Ascending aorta (tissue), 2 donors: ENCODE measurements at places on chromosomes 2 and 18. TPM values are rescaled to one million over a fixed set of nuclear protein-coding genes. Genes with fewer than 3 reads are reported as not detected.

DNA sequence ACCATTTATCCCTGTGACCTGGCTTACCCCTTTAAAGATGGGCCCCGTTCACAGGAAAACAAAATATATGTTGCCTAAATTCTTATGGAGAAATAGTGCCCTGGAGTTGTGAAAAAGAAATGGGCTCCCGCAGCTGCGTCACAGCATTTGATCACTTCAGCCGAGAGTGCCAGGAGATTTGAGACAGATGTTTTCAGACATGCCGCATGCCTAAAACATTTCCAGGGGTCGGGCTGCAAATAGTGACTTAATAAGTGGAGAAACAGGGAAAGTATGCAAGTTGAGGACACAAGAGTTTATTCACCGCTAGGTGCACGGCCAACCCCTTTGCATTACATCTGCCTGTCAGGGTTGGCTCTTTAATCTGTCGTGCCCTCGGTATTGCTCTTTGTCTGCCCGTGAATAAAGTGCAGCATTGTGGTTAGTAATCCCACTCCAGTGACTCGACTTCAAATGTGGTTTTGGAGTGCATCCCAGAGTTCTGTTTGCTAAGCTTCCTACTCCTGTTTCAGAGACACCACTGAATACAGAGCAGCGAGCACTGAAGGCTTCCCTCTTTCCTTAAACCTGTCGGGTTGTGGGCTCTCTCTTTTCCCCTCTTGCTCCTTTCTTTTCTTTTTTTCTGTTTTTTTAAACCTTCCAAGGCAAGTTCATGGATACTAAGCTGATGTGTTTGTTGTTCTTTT is 187.5 kb downstream of the LTBP1 start:
- H3K36me3 ChIP-seq, result no peaks in the 10 kb centered on the region
- no peaks in the 10 kb centered on the region for H3K27me3 ChIP-seq
- H3K4me1 ChIP-seq, result peaks cover 38% of the 10 kb centered on the region
- peak overlapping the region; percentile 62 for H3K4me3 ChIP-seq
- H3K27ac ChIP-seq, result peak overlapping the region; percentile 88

ANTXR1 gene
- 90.3 TPM for total RNA-seq

TSPYL6 gene
- not detected for total RNA-seq

SERPINB12 gene
- 0.32 TPM for total RNA-seq

LIMS4 gene
- 21.2 TPM for total RNA-seq

- no peak for DNase-seq
- no peaks in the 10 kb centered on the region for H3K27me3 ChIP-seq
- no peak overlapping the region for H3K27ac ChIP-seq
- no peak overlapping the region for H3K4me3 ChIP-seq
Measured at GRCh38 chr18:59704146-59704545, 6.9 kb upstream of the CCBE1 start.

NEB gene
- 0.53 TPM for total RNA-seq

GRCh38 chr2:96788442-96789244 is 27.4 kb upstream of the CNNM3 start:
- H3K4me1 ChIP-seq, result peaks cover 21% of the 10 kb centered on the region
- peak; percentile 39 for DNase-seq
- H3K4me3 ChIP-seq, result peak overlapping the region; percentile 9
- no peaks in the 10 kb centered on the region for H3K27me3 ChIP-seq

ITPRIPL1 gene
- 14.5 TPM for total RNA-seq

ITM2C gene
- 84.9 TPM for total RNA-seq

GRCh38 chr2:239145106-239145505 is 255.7 kb downstream of the HDAC4 start:
- H3K36me3 ChIP-seq, result peaks cover 22% of the 10 kb centered on the region
- no peaks in the 10 kb centered on the region for H3K27me3 ChIP-seq
- DNase-seq, result no peak

PLB1 gene
- 9.7 TPM for total RNA-seq

- no peaks in the 10 kb centered on the region for H3K36me3 ChIP-seq
Measured at GRCh38 chr2:224442071-224442967, 40.4 kb upstream of the FAM124B start.

DNA sequence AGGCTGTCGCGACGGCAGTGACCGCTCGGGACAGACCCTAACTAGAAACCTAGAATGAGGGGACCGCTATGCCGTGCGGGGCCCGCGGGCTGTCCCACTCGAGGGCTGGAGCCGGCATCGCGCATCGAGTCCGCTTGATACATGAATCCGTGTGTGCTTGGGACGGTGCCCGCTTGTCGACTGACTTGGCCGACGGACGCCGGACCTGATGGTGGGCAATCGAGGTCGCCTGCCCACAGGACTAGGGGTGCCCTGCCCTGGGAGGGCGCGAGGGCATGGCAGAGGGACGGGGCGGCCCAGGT is 749 bp upstream of the PTMA start:
- H3K27ac ChIP-seq, result peak overlapping the region; percentile 100
- H3K4me1 ChIP-seq, result peaks cover 25% of the 10 kb centered on the region

DNA sequence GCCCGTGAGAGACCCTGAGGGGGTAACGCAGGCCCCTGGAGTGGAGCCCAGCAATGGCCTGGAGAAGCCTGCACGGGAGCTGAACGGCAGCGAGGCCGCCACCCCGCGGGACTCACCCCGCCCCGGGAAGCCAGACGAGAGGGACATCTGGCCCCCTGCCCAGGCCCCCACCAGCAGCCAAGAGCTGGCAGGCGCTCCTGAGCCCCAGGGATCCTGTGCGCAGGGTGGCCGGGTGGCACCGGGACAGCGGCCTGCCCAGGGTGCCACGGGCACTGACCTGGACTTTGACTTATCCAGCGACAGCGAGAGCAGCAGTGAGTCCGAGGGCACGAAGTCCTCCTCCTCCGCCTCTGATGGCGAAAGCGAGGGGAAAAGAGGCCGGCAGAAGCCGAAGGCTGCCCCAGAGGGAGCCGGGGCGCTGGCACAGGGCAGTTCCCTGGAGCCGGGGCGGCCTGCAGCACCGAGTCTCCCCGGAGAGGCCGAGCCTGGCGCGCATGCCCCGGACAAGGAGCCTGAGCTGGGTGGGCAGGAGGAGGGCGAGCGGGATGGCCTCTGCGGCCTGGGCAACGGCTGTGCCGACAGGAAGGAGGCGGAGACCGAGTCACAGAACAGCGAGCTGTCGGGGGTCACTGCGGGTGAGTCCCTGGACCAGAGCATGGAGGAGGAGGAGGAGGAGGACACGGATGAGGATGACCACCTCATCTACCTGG is 35.1 kb downstream of the CTDP1 start:
- no peak for DNase-seq
- no peaks in the 10 kb centered on the region for H3K27me3 ChIP-seq
- no peak overlapping the region for H3K4me3 ChIP-seq
- no peaks in the 10 kb centered on the region for H3K4me1 ChIP-seq
- H3K36me3 ChIP-seq, result peaks cover 88% of the 10 kb centered on the region
- H3K27ac ChIP-seq, result no peak overlapping the region

GRCh38 chr2:68727683-68728375 is 6.8 kb upstream of the ARHGAP25 start:
- no peak overlapping the region for H3K4me3 ChIP-seq
- no peak overlapping the region for H3K27ac ChIP-seq
- no peak for DNase-seq
- no peaks in the 10 kb centered on the region for H3K36me3 ChIP-seq
- no peaks in the 10 kb centered on the region for H3K27me3 ChIP-seq

DNA sequence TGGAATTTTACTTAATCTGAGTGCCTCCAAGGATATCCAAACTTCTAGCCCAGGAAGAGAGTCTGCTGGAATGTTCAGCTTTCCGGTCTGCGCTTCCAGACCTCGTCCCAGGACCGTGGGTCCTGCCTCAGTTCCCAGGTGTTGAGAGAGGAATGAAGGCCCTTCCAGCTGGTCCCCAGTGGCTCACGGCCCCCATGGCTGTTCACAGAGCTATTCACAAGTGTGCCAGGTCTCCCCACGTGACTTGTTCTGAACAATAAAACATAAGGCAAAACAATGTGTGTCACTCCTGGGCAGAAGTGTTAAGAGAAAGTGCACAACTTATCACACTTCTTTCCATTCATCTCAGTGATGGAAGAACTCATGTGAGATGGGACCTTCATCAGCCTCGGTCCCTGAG is 20.1 kb upstream of the TEX51 start:
- H3K27me3 ChIP-seq, result no peaks in the 10 kb centered on the region
- no peaks in the 10 kb centered on the region for H3K36me3 ChIP-seq
- no peak overlapping the region for H3K4me3 ChIP-seq
- H3K27ac ChIP-seq, result no peak overlapping the region
- H3K4me1 ChIP-seq, result no peaks in the 10 kb centered on the region

DNA sequence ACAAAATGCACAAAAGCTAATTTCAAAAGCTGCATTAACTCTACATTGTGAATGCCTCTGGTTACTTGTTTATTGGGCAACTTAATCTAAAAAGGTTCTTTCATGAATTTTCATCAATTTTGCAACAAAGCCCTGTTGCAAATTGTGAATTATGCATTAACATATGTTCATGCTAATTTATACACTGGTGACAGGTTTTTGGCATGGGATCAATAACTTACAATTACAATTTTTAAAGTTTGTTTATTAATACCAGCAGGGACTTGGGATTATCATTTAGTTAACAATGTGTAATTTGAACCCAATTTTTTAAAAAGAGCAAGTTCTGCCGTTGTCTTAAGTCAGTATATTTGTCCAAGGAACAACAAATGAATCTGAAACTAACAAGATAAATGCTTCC is 183.6 kb downstream of the DCC start:
- no peaks in the 10 kb centered on the region for H3K4me1 ChIP-seq
- H3K27ac ChIP-seq, result no peak overlapping the region
- no peak overlapping the region for H3K4me3 ChIP-seq
- H3K27me3 ChIP-seq, result no peaks in the 10 kb centered on the region
- H3K36me3 ChIP-seq, result no peaks in the 10 kb centered on the region

- no peaks in the 10 kb centered on the region for H3K27me3 ChIP-seq
- H3K4me1 ChIP-seq, result no peaks in the 10 kb centered on the region
- no peaks in the 10 kb centered on the region for H3K36me3 ChIP-seq
- no peak for DNase-seq
Measured at GRCh38 chr2:95300450-95300849, 3.3 kb downstream of the KCNIP3 start.

GRCh38 chr18:77054606-77055428 is 77.8 kb downstream of the MBP start:
- no peaks in the 10 kb centered on the region for H3K27me3 ChIP-seq
- peak; percentile 69 for DNase-seq
- peaks cover 3% of the 10 kb centered on the region for H3K4me1 ChIP-seq
- peak overlapping the region; percentile 66 for H3K27ac ChIP-seq
- H3K4me3 ChIP-seq, result no peak overlapping the region

SLC23A3 gene
- 14.2 TPM for total RNA-seq

ECEL1 gene
- total RNA-seq, result 14.9 TPM

GRCh38 chr2:100670232-100670631 is 107.4 kb downstream of the PDCL3 start:
- no peaks in the 10 kb centered on the region for H3K36me3 ChIP-seq
- DNase-seq, result no peak
- no peak overlapping the region for H3K27ac ChIP-seq
- H3K4me1 ChIP-seq, result no peaks in the 10 kb centered on the region
- no peak overlapping the region for H3K4me3 ChIP-seq
- H3K27me3 ChIP-seq, result no peaks in the 10 kb centered on the region

DNA sequence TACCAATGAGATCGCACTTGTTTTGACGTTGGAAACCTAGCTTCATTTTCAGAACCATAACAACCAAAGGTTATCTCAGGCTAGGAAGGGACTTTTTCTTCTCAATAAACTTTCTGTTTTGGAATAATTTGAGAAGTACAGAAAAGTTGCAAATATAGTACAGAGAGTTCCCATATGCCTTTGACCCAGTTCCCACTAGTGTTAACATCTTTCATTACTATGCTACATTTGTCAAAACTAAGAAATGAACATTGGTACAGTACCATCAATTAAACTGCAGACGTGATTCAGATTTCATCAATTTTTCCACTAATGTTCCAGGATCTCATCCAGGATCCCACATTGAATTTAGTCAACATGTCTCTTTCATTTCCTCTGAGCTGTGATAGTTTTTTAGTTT is 111.6 kb downstream of the ATL2 start:
- H3K27me3 ChIP-seq, result no peaks in the 10 kb centered on the region
- no peaks in the 10 kb centered on the region for H3K4me1 ChIP-seq
- H3K4me3 ChIP-seq, result no peak overlapping the region
- no peaks in the 10 kb centered on the region for H3K36me3 ChIP-seq

SOWAHC gene
- total RNA-seq, result 20.8 TPM

GRCh38 chr18:8314124-8314523 is 295.1 kb upstream of the RAB12 start:
- no peak for DNase-seq
- H3K27me3 ChIP-seq, result no peaks in the 10 kb centered on the region
- no peaks in the 10 kb centered on the region for H3K4me1 ChIP-seq
- H3K27ac ChIP-seq, result no peak overlapping the region
- no peak overlapping the region for H3K4me3 ChIP-seq

DNA sequence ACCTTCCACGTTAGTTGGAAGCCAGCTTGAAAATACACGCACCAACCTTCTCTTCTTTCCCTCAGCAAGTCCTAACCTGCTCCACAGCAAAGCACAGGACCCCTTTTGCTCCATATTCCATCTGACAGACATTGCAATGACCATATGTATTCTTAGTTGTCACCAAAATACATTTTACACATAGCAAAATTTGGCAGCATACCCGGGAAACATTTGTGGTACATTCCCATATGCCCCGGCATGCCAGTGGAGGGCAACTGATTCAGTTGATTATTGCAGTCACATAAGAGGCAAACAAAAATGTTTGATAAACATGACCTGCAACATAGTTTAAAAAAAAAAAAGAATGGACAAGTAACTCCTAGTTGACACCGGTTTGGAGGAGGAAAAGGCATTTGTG is 202.1 kb upstream of the UBE2E3 start:
- no peak overlapping the region for H3K4me3 ChIP-seq
- no peaks in the 10 kb centered on the region for H3K27me3 ChIP-seq
- no peak for DNase-seq
- H3K27ac ChIP-seq, result no peak overlapping the region
- H3K36me3 ChIP-seq, result no peaks in the 10 kb centered on the region
- no peaks in the 10 kb centered on the region for H3K4me1 ChIP-seq

TXNDC9 gene
- total RNA-seq, result 34.3 TPM
